Foreskin keratinocyte (primary cell): ENCODE measurements at places on chromosomes 1 and 21. TPM values are rescaled to one million over a fixed set of nuclear protein-coding genes. Genes with fewer than 3 reads are reported as not detected.

The RGS13 gene
- not detected in 2 replicates for total RNA-seq

The PLA2G2F gene
- total RNA-seq: 0.04 and 0.07 TPM in 2 replicates

The PDE4B gene
- total RNA-seq: not detected in 2 replicates

The OR2T35 gene
- total RNA-seq: not detected in 2 replicates

The NTMT2 gene
- total RNA-seq: not detected in 2 replicates

The PLPPR5 gene
- total RNA-seq: 0.11 and 0.20 TPM in 2 replicates

The INAVA gene
- total RNA-seq: 21.3 and 41.7 TPM in 2 replicates

The TCHHL1 gene
- not detected in 2 replicates for total RNA-seq

The PKLR gene
- 0.03 and 0.14 TPM in 2 replicates for total RNA-seq

The LAD1 gene
- total RNA-seq: 233 and 240 TPM in 2 replicates

The SELP gene
- total RNA-seq: not detected in 2 replicates

The SMIM12 gene
- total RNA-seq: 50.2 and 58.4 TPM in 2 replicates

The PDZK1 gene
- 0.14 and 0.20 TPM in 2 replicates for total RNA-seq

The PCBP3 gene
- total RNA-seq: 0.32 and 0.44 TPM in 2 replicates

The SLC6A17 gene
- total RNA-seq: 0.03 and 0.07 TPM in 2 replicates

The ST6GALNAC5 gene
- total RNA-seq: 21.6 and 24.8 TPM in 2 replicates

The MEGF6 gene
- 0.63 and 0.92 TPM in 2 replicates for total RNA-seq

The CTNNBIP1 gene
- 136 and 150 TPM in 2 replicates for total RNA-seq

The IL22RA1 gene
- total RNA-seq: 5.6 and 7.0 TPM in 2 replicates

The SYT6 gene
- not detected in 2 replicates for total RNA-seq

The LCE1E gene
- 0.28 and 0.51 TPM in 2 replicates for total RNA-seq

The RBM11 gene
- total RNA-seq: 0.17 and 0.25 TPM in 2 replicates

The BSDC1 gene
- total RNA-seq: 33.8 and 39.7 TPM in 2 replicates

The RAP1GAP gene
- 0.63 and 1.0 TPM in 2 replicates for total RNA-seq
